Renal pelvis (tissue), 12 donors: ENCODE measurements at places on chromosomes 7 and 10. TPM values are rescaled to one million over a fixed set of nuclear protein-coding genes. Genes with fewer than 3 reads are reported as not detected.

GRCh38 chr10:29701306-29701705 lies 66.5 kb upstream of the SVIL start:
- DNase-seq, result no peak

DNA sequence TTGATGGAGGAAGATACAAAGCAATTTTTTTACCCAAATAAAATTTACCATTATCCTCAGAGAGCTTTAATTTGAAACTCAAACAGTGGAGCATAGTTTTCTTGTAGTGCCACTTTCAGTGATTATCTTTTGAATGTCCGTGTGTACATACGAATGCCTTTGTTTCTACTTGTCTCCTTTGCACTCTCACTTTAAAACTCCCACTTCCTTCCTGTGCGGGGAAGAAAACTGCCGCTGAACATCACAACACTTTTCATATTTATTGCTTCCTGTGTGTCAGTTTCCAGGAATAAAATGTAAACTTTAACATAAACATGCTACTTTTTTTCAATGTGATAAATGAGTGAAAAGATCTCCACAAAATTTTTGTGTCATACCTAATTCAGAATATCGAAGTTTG lies 102.4 kb downstream of the SEMA3A start:
- no peak for DNase-seq

DNA sequence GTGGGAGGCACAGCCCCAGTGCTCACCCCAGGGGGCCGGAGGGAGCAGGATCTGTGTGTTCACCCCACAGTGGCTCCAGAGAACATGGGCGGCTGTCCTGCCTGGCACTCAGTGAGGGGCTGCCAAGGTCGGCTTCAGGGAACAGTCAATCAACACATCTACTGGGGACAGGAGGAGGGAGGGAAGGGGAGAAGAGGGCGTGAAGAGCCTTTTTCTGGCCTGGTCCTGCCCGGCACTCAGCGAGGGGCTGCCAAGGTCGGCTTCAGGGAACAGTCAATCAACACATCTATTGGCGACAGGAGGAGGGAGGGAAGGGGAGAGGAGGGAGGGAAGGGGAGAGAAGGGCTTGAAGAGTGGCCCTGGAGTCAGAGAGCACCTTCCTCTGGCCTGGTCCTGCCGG lies 184.9 kb downstream of the ADARB2 start:
- DNase-seq, result no peak

SRRM3 gene
- 2.1 TPM for polyA plus RNA-seq

ZNF425 gene
- polyA plus RNA-seq, result 6.1 TPM

DNA sequence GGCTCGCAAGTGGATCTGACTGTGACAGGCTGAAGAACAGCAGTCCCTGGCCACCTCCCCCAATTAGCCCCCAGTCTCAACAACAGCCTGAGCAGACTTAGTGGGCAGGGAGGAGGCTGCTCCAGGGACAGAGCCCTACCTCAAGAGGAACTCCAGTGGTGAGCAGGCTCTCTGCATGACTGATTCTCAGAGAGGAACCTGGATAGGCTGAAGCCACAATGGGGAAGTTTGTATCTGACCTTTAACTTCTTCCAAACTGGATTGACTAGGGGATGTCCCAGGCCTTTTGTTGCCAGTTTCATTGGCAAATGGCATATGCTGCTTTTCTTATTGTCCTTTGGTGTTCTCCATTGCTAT lies 93.0 kb downstream of the ARHGAP22 start:
- DNase-seq, result no peak

DNA sequence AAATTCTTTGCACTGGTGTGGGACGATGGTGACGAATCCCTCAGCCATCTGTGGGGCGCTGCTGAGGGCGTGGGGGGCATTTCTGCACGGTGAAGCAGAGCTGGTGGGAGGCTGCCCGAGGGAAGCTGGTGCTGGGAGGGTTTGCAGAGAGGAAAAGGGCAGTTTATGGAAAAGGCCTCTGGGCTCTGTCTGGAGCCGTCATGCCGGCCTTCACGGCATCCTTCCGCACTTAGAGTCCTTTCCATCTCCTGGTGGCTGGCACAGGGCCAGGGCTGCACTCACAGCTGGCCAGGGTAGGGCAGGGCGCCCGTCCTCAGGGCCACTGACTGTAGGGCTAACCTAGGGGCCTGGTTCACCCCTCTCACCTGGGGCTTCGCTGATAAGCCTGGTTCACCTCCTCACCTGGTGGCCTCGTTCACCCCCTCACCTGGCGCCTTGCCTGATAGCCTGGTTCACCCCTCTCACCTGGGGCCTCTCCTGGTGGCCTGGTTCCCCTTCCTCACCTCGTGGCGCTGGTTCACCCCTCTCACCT lies 598 bp upstream of the AMZ1 start:
- DNase-seq, result no peak

DENND2A gene
- polyA plus RNA-seq, result 38.6 TPM

KLF14 gene
- 0.47 TPM for polyA plus RNA-seq

GRCh38 chr7:25098096-25099046 lies 26.7 kb downstream of the CYCS start:
- DNase-seq, result peak; percentile 40

LEP gene
- polyA plus RNA-seq, result 0.40 TPM

DNA sequence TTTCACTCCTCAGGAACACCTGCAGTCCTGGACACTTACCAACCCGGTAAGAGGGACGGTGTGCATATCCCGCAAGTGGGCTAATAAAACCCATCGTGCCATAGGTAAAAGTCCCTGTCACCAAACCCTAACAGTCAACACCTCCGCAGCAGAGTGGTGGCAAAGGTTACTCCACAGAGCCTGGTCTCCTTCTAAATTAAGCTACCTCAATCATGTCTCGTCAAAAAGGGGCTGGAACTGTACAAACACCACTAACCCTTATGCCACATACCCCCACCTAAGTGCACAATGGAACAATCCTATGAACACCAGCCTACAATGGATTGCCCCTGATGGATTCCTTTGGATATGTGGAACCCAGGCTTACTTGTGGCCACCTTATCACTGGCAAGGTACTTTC lies 9.6 kb upstream of the AKR1B1 start:
- DNase-seq, result no peak

GRCh38 chr7:3451701-3452100 lies 150.6 kb downstream of the SDK1 start:
- no peak for DNase-seq

DNA sequence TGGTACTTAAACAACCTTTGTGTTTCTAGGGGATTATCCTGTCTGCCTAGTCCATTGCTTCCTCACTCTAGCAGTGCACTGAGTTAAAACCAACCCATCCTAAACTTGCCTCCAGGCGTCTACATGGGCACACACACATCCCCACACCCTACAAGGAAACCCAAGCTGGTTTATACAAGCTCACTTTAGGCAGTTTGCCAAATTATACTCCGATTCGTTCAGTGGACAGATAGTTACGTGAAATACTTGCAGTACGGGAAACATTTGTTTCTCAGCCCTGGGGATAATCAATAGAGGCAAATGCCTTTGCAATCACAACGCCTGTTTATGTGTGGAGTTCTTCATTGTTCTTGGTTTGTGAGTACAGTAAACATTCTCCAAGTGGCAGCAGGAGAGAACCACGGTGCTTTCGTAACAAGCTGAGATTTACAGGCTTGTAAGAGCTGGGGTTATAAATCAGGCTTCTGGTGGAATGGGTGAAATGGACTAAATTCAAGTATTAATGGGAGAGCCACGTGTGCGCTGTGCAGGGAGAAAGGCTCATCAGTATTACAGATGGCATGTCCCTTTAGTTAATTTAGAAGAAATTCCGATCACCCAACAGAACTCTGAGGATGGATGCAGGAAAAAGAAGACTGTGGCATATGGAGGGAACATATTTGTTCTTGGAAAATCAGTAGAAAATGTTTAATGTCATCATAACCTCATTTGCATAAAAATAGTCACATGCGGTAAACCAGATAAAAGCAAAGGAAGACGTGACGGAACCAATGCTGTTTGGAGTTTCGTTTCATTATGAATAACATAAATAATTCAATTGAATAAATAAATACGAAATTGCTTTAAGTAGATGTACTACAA lies 217.1 kb downstream of the GALNT17 start:
- no peak for DNase-seq

CDHR3 gene
- 14.7 TPM for polyA plus RNA-seq

- peak; percentile 80 for DNase-seq
Observed at GRCh38 chr10:122044045-122044661, 55.2 kb downstream of the TACC2 start.

PTF1A gene
- polyA plus RNA-seq, result not detected

DNA sequence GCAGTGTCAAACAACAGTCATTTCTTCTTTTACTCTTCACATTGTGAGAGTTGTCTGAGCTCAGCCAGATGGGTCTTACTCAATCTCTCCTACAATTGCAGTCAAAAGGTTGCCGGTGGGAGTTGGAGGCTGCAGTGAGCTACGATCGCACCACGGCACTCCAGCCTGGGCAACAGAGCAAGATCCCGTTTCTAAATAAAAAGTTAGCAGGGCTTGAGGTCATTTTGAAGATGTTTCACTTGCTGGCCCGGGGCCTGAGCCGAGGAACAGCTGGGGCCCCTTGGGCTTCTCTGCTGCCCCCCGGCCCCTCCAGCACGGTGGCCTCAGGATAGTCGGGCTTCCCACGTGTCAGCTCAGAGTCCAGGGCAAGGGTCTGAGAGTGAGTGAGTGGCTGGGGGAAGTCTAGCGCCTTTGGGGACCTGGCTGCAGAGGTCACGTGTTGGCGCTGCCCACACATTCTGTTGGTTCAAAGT lies 40.4 kb downstream of the GTF2IRD1 start:
- no peak for DNase-seq

- no peak for DNase-seq
Observed at GRCh38 chr10:69904533-69904932, 102.8 kb downstream of the COL13A1 start.

DNA sequence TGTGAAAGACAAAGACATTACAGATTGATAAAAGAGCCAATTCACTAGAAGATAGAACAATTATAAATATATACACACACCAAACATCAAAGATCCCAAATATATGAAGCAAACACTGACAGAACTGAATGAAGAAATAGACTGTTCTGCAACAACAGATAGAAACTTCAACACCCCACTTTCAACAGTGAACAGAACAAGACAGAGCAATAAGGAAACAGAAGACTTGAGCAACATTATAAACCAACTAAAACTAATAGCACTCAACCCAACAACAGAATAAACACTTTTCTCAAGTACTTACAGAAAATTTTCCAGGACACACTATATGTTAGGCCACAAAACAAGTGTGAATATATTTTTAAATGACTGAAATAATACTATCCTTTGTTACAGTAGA lies 10.9 kb downstream of the CDCA7L start:
- no peak for DNase-seq

ANKRD1 gene
- polyA plus RNA-seq, result 0.91 TPM
